ENCODE measurements at places on chromosomes 1 and 21.

DNA sequence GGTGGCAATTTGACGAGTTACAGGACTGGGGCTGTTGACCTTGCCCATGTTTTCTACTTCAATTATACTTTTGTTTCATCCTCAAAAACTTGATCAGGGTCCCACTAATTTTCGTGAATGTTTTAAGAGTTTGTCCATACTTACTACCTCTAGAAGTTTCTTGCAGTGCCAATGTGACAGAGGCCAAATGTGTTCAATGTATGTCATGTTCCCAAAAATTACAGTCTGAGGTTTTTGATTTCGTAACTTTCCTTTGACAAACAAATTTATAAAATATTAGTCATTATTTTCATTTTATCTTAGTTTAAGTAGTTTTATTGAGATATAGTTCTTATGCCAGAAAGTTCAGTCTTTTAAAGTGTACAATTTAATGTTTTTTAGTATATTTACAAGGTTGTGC is 15.3 kb downstream of the VPS13D start:
- no peak for DNase-seq

DNA sequence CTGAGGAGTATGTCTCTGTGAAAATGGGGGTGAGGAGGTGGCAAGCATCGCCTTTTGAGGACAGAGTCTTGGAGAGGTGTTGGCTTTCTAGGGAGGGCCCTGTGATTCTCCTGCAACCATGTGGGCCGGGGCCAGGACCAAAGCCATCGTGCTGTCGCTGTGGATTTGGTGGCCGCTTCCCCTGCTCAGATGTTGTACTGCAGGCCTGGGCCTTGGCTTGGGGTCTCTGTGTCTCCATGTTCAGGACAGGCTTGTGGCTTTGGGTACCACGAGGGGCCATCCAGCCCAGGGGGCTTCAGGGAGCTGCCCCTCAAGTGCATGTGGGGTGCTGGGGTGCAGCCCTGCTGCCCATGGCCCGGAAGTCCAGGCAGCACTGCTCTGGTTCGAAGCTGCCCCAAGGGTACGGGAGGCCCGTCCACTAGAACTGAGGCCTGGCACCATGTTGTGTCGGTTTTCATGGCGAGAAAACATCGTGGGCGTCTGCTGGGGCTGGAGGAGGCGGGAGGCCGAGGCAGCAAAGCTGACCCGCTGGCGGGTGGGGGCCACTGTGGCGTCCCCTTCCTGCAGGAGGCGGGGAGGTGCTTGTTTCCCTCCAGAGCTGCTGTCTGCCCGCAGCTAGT is 55.4 kb downstream of the SKI start:
- no peak for DNase-seq

- DNase-seq, result no peak
Observed at GRCh38 chr1:14896381-14897079, 257.0 kb upstream of the TMEM51 start.

DNA sequence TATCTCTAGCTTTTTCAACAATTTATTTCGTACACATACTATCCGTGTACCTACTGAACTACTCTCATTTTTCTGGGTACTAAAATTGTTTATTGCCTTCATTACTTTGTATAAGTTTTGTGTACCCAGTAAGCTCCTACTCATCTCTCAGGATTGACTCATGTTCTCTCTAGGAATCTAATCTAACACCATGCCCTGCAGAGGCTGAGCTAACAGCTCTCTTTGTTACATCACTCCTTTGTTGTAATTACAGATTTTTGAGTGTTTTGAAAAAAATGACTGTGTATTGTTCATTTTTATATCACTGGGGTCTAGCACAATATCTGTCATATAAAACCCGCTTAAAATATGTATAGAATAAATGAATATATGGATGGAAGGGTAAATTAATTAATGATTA is 167.1 kb downstream of the ATP6V1G3 start:
- DNase-seq, result no peak

DNA sequence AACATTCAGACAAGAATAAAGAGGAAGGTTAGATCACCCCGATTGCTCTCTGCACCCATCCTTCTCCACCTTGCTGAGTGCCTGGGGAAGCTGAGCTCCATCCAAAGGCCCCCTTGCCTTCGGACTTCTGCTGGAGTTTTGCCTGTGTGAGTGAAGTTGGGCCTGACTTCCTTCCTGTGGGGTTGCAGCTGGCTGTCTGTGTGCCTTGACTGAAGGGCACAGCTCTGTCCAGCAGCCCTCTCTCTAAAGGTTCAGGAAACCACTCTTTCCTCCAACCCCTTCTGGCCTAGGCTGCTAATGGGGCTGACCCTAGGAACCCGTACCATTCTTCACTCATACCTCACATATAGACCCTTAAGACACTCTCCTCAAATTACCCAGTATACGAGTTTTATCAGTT is 173.4 kb upstream of the HMCN1 start:
- DNase-seq, result no peak
